ENCODE measurements at places on chromosomes 16 and 17.

DNA sequence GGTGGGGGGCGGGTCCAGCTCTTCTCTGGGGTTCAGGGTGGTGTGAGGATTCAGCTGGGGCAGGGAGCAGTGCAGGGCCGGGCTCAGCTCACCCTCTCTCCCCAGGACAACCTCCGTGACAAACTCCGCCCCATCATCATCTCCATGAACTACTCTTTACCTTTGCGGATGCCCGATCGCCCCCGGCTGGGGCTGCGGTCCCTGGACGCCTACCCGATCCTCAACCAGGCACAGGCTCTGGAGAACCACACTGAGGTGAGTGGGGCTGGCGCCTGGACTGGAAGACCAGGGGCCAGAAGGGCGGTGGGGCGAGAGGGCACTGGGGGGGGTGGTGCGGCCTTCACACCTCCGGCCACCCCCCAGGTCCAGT lies 18.9 kb upstream of the PDK2 start:
- DNase-seq: no peak

GRCh38 chr16:57842601-57843000 lies 40.3 kb upstream of the KIFC3 start:
- DNase-seq: no peak

GRCh38 chr17:80720610-80721577 lies 176.3 kb downstream of the RPTOR start:
- DNase-seq: peak; percentile 19

GRCh38 chr17:2369551-2370210 lies 31.2 kb downstream of the MNT start:
- DNase-seq: no peak

- DNase-seq: no peak
Measured at GRCh38 chr16:85083051-85083639, 29.1 kb downstream of the CIBAR2 start.

- no peak for DNase-seq
Measured at GRCh38 chr17:71251276-71251675, 869.5 kb upstream of the SOX9 start.

Measured in CD4-positive, alpha-beta T cell treated with Interferon gamma for 1 hour (primary cell).